ENCODE measurements at places on chromosomes 6 and 20.

DNA sequence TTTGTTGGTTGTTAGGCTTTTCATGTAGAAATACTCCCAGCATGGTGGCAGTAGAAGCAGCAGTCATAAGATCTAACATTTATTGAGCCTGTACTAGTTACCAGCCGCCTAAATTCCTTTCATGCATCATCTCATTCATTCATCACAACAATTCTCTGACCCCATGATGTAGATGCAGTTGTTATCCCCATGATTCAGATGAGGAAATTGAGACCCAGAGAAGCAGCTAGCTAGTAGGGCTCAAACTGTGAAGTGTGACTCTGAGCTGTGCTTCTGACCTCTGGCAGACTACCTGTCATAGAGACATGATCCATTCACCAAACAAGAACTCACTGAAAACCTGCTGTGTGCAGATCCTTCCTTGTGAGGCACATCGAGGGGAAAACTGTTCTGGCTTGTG lies 16.9 kb downstream of the RREB1 start:
- DNase-seq, result no peak

DNA sequence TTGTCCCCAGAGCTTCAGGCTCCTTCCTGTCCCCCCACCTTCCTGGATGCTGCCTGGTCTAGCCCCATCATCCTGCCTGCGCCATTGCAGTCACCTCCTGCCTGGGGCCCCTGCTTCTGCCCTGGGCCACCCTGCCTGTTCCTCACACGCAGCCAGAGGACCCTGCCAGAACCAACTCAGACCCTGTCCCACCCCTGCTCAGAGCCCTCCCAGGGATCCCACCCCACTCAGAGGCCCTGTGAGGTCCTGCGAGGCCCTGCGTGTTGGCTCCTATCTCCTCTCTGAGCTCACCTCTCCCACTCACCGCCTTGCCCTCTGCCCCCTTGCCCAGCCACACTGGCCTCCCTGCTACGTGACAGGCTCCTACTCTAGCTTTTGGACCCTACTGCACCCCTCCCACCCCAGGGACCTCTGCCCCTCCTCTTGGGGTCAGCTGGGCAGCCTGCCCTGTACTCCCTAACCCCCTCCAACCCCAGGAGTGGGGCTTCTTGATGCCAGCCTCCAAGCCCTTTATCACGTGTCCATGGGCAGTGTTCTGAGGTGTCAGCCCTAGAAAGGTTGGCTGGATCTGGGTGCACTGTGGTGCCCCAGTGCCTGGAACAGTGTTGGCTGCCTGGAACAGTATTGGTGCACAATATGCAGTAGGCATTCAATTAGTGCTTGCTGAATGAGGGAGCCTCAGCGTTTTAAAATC lies 68.3 kb downstream of the CEBPB start:
- no peak for DNase-seq

DNA sequence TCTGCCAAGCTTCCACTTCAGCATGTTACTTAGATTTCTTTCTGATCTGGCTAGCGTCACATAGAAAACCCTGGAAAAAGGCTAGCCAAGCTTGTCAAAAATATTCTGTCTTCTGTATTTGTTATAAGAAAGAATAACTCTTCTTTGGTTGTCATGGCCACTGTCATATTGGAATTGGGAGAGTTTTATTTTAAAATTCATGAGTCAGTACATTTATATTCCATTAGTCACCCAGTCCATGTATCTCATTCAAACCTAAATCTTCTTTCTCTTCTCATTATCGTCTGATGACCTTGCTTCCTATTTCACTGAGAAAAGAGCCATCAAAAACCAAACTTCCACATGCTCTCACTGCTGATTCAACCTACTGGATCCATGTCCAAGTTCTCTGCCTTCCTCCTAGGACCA lies 65.7 kb downstream of the EPM2A start:
- DNase-seq, result peak; percentile 60

GRCh38 chr20:63461104-63461763 lies 11.2 kb downstream of the KCNQ2 start:
- peak; percentile 11 for DNase-seq

DNA sequence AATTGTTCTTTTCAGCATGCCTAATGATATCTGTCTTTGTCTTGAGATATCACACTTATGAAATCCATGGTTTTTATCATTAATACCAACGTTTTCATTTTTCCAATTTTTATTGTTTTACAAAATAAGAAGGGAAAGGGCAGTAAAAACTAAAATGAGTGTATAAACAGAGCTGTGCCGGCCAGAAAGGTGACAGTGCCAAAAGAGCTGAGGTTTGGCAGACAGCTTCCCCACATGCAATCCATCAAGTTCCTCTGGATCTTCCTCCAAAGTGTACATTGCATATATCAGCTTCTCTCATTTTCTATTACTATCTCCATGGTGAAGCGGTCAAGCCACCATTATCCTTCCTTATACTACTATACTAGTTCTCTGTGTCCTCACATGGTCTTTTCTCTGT lies 10.1 kb upstream of the TMEM244 start:
- DNase-seq, result no peak

- DNase-seq, result no peak
These were observed 209.2 kb downstream of the ZNF217 start for GRCh38 chr20:53384392-53384791.

DNA sequence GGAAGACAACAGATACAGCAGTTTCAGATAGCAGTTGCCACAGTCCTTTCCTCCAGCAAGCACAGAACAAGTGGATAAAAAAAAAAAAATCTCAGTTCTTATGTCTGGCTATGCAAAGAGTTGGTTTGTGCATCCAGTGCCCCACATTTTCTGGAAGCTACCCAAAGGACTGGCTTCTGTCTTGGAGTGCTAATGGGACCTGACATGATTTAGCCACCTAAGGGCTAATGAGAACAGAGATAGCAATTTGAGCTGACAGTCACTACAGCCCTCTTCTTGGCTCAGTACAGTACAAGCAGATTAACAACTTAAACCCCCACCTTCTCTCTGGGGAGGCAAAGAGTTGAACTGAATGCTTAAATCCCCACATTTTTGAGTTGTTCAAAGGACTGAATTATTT lies 976.8 kb downstream of the TBC1D32 start:
- no peak for DNase-seq

- no peak for DNase-seq
These were observed 475.0 kb upstream of the SULF2 start for GRCh38 chr20:48260129-48260756.

DNA sequence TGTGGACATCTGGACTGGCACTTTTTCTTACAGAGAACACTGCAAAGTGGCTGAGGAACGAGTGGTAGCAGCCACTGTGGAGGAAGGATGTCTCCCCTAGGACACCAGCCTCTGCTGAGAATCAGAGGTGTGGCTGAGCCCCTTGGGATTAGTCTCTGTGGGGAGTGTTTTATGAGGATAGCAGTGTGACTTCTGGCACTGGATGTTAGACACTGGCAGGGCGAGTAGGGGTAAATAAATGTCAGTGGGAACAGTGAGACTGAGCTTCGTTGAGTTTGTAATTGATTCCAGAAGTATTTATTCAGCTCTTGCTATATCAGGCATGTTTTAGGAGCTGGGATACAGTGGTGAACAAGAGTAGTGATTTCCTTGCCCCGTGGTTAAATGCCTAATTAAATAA lies 124.0 kb downstream of the JARID2 start:
- peak; percentile 19 for DNase-seq

- peak; percentile 67 for DNase-seq
These were observed 69.0 kb downstream of the BTBD9 start for GRCh38 chr6:38570750-38571149.

- no peak for DNase-seq
These were observed 62.7 kb upstream of the ELOVL5 start for GRCh38 chr6:53411451-53411850.

- DNase-seq, result no peak
These were observed at the start of gene BHLHE23 for GRCh38 chr20:63006540-63007359. Gene BHLHE23 (minus strand): TSS chr20:63006964. CDS start chr20:63006774, 190 bp downstream.

DNA sequence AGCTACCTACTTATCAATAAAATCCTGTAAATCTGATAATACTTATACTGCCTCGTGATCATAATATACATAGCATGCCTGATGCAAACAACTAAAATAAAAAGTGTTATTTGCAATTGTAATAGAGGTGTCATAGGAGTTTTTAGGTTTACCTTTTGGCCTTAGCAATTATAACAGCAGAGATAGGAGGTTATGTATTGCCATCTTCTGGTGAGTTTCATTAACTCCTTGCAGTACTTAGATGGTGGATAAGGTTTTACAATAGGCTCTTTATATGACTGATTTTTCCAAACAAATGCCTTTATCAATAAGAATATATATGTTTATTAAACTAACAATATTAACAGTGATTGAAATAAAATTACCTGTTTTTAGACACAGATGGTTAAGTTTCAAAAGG lies 27.8 kb upstream of the MYCT1 start:
- DNase-seq, result peak; percentile 42

GRCh38 chr6:46677314-46677654 lies 10.4 kb upstream of the TDRD6 start:
- no peak for DNase-seq

GRCh38 chr6:97405818-97406409 lies 122.9 kb upstream of the MMS22L start:
- DNase-seq, result peak; percentile 1

DNA sequence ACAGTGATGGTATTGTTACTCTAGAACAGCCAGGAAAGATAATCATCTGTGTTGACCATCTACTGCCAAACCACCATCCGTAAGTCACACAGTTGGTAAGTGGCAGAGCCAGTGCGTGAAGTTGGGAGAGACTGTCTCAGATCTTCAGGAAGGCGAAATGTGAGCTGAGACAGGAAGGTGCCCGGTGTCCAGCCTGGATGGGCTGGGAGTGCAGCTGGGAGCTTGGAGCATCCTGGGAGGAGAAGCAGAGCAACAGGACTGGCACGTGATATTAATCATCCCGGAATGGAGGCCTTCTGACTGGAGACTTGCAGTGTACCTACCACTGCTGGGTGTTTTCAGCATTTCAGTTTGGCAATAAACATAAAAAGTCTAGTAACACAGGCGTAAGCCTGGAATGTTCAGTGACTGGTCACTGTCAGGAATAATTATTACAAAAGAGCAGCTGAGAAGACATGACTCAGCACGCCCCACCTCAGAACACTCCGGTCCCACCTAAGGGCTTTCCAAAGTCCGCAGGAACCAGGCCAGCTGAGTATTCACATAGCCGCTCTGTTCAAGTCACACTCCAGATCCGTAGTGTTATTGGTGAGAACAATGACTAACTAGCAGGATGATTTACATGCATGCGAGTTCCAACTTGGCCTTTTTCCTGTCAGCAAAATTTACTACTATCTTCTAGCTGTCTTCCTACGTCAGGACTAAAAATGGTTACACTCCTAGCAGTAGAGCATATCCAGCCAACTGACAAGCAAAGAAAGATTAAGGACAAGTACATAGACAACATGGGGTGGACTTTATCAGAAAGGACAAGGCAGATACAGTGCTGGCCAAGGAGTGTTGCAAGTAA lies 45.1 kb upstream of the PNRC1 start:
- peak; percentile 95 for DNase-seq

DNA sequence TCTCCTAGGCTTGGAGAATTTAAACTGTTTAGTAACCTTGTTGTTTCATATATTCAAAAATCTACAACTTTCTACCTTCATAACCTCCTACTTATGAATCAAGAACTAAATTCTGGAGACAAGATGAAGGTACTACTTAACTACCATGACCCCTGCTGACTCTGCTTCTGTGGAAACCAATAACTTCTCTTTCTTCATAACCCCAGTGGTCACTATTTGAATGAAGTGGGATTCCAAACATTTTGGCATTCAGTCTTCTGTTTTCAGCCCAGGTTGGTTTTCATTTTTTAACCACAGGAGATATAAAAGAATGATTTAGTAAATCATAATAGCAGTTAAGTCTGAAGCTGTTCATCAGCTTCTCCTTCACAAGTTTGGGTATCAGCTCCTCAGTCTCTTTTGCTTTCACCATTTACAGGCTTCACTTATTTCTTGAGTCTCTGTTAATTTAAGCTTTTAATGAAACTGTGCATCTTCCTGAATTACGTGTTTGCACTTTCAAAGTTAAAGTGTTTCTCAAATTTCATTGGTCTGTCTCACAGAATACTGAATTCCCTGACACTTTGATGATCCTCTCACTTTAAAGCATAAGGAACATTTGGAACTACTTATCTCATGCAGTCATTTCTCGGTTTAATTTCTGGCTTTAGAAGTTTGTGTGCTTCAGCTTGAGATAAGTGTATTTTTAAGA lies 9.5 kb downstream of the SENP6 start:
- peak; percentile 22 for DNase-seq

- DNase-seq, result no peak
These were observed 16.6 kb downstream of the POPDC3 start for GRCh38 chr6:105163183-105163582.

Data from adipocyte (in vitro differentiated cells).